HEK293T (cell line): ENCODE measurements at places on chromosomes 3 and 15.

DNA sequence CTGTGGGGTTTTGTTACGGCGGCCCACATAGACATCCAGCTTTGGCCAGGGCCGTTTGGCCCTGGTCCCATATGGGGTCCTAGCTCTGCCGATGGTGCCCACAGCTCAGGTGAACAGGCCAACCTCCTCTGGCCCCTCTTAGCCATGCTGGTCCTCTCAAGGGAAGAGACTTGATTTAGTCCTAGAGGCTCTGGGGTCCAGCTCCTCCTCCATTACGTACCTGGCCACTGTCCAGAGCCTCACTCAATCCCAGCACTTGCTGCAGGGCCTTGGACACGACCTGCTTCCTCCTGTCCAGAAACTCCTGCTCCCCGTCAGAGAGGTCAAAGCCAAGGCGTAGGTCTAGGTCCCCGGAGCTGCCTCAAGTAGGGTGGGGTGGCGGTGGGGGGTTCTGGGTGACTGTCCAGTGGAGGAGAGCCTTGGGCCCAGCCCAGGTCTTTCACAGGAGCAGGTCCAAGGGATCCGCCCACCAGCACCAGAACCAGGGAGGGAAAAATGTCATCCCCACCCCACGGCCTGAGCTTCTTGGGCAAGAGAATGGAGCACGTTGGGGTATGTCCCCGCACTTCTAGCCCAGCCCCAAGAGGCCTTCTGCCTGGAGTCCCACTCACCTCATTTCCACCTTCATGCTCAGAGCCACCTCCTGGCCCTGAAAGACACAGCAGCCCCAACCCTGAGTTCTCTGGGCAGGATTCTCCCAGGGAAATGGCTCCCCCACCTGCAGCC, 6.8 kb downstream of the PLA2G4F start:
- no peak for DNase-seq

DNA sequence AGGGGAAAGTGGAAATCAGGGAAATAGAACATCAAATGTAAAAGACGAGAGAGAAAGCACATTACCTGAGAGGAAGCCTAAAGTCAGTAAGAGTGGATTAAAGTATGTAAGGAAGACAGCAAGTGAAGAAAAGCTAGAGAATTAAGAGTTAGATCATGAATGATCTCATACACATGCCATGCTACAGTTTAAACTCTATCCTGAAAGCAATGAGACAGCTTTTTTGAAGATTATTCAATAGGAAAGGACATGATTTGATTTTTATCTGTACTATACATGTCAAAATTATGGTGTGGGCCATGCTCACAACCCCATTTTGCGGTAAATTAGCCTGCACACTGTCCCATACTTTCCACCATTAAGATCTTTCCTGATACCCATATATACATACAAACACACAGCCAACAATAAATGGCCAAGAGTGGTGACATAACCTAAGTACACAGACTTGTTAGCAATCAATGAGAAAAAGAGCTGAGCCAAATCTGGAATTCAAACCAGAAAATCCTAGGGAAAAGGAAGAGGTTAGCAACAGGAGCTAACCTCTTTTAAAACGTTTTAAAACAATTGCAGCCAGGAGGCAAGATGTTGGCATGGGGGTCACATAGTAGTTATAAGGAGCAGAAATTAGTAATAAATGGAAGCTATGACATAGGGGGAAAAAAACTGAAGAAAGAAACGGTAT, 4.5 kb downstream of the MYO9A start:
- DNase-seq = no peak

- DNase-seq = no peak
These were observed 23.1 kb downstream of the CDCP1 start for GRCh38 chr3:45123030-45123429.

- no peak for DNase-seq
These were observed 31.2 kb upstream of the CFAP20DC start for GRCh38 chr3:59081071-59081470.

DNA sequence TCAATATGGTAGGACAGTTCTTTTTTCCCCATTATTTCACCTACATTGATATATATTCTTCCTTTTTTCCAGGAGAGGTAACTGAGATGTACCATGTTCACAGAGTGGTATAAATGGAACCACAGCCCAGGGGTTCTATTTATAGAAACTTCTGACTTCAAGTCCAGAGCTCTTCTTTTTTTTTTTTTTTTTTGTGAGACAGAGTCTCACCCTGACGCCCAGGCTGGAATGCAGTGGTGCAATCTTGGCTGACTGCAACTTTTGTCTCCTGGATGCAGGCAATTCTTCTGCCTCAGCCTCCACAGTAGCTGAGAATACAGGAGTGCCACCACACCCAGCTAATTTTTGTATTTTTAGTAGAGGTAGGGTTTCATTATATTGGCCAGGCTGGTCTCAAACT, 267.1 kb upstream of the TPRG1 start:
- DNase-seq = no peak

- DNase-seq = no peak
These were observed 60.2 kb upstream of the CDAN1 start for GRCh38 chr15:42796955-42797782.

GRCh38 chr3:47634996-47635395, 56.3 kb upstream of the CSPG5 start:
- DNase-seq = no peak

DNA sequence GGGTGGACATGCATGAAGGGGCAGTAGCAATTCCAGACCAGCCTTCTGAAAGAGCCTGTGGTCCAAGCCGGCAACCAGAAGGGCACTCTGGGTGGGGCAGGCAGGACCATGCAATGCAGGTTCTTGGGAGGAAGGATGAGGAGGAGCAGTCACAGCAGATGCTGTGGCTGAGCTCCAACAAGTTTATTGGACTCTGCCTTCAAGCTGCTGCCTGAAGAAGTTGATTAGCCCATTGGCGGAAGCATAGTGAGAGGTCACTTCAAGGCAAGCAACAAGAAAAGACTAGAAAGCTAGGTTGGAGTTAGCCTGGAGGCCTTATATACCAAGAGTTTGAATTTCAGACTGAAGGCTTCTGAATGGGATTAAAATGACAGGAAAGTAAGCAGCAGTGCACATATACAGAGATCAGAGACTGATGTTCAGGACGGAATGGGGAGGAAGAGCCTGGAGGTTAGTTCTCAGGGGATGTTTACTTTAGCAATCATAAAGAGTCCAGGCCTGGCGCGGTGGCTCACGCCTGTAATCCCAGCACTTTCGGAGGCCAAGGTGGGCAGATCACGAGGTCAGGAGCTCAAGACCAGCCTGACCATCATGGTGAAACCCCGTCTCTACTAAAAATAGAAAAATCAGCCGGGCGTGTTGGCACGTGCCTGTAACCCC, 39.9 kb downstream of the SFMBT1 start:
- DNase-seq = no peak
